Fibroblast of pulmonary artery (primary cell): ENCODE measurements at places on chromosomes 6 and 20.

- DNase-seq = no peak
Observed at GRCh38 chr6:62528894-62529526, 243.0 kb upstream of the KHDRBS2 start.

- no peak for DNase-seq
Observed at GRCh38 chr20:11484479-11484878, 433.2 kb upstream of the BTBD3 start.

DNA sequence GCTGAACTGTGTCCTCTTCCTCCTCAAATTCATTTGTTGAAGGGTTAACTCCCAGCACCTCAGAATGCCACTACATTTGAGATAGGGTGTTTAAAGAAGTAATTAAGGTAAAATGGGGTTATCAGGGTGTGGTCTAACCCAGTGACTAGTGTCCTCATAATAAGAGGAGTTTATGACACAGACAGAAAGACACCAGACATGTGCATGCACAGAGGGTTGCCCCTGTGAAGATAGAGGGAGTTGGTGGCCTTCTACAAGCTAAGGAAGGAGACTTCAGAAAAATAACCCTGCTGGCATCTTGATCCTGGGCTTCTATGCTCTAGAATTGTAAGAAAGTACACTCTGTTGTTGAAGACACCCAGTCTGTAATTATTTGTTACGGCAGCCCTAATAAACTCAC is 24.9 kb upstream of the EDN1 start:
- DNase-seq = no peak

DNA sequence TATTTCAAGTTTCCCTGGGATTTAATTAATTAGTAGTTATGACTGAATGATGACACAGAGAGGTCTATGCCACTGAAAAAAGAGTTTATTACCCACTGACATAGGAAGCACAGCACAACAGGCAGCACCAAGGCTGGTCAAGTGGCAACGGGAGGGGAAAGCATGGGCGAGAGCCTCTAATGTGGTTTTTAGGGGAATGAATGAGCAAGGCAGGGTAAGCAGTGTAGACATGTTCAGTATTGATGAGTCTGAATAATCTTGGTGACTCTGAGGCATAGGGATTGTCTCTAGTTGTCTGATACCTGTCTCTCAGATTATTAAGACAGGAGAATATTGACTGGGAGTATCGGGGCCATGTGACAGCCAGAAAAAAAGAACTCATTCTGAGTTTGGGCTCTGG is 46.3 kb downstream of the RPP21 start:
- no peak for DNase-seq

GRCh38 chr20:45950330-45950646 is 15.8 kb downstream of the PCIF1 start:
- no peak for DNase-seq

- DNase-seq = no peak
Observed at GRCh38 chr6:18596531-18596835, 209.3 kb downstream of the RNF144B start.

- DNase-seq = no peak
Observed at GRCh38 chr20:9597547-9597946, 83.2 kb downstream of the LAMP5 start.

GRCh38 chr6:138468320-138469015 is 30.8 kb downstream of the NHSL1 start:
- DNase-seq = peak; percentile 39
